ENCODE measurements at places on chromosomes 7 and 10. TPM values are rescaled to one million over a fixed set of nuclear protein-coding genes. Genes with fewer than 3 reads are reported as not detected.

DNA sequence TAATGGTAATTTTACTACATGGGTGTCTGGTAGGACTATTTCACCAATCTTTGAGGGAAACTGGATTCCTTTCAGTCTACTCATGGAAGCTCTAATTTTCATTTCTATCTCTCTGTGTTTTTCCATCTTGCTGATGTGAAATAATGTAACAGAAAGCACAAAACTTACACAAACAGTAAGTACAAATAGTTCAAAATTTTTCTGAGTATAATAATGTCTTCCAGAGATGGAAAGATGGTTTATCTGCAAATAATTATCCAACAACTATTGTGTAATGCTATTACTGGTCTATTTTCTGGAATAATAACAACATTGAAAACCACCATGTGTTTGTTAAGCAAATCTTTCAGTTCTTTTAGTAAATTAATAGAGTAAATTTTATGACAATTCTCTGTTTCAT is 565.8 kb upstream of the MGMT start:
- DNase-seq: no peak

OR2A1 gene
- 0.80 TPM for polyA plus RNA-seq

- DNase-seq: no peak
These were observed 105.8 kb upstream of the VIPR2 start for GRCh38 chr7:159250471-159250870.

DNA sequence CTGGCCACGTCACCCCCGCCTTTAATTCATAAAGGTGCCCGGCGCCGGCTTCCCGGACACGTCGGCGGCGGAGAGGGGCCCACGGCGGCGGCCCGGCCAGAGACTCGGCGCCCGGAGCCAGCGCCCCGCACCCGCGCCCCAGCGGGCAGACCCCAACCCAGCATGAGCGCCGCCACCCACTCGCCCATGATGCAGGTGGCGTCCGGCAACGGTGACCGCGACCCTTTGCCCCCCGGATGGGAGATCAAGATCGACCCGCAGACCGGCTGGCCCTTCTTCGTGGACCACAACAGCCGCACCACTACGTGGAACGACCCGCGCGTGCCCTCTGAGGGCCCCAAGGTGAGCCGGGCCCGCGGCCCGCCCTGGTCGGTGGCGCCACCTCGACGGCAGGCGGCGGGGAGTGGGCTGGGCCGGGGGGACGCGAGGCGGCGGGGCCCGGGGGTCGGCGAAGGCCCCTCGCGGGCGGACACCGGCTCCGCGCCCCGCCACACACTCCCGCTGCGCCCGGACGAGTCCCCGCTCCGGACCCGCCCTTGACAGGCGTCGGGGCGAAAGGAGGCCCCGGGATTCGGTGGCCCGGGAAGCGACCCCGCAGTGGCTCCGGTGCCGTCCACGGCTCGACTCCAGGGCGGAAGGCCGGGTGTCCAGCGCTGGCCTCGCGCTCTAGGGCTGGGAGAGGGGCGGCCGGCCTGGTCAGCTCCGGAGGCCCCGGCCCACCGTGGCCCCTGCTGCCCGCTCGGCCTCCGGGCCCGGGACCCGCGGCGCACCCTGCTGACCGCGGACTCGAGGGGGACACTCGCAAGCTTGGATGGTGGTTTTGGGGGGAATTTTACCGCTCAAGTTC is 557 bp downstream of the BAG3 start:
- no peak for DNase-seq

GDF2 gene
- not detected for polyA plus RNA-seq

GRCh38 chr7:37815671-37816371 is 32.6 kb upstream of the NME8 start:
- no peak for DNase-seq

GRCh38 chr7:152342796-152343195 is 93.0 kb downstream of the KMT2C start:
- no peak for DNase-seq
